ENCODE measurements at places on chromosomes 1 and 21.

DNA sequence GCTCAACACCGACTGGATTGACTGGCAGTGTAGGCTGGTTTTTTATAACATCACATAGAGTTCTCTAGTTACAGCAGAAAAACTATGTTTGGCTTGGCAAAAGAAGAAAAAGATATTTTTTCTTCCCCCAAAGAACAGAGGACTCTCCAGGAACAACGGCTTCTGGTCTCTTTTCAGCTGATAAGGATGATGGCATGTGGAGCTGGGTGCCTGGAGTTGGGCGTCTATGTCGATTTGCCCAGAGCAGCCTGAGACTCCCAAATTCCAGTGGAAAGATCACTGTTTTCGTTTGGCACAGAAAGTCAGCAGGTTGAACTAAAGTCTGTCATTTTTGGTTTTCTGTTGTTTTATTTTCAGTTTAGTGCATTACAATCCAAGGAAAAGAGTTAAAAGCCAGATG, 91.1 kb downstream of the SMYD2 start:
- no peak for DNase-seq

- peak; percentile 29 for DNase-seq
Observed at GRCh38 chr1:162230096-162230495, 146.6 kb downstream of the SPATA46 start.

GRCh38 chr1:36134505-36135329, 9.7 kb upstream of the COL8A2 start:
- DNase-seq, result peak; percentile 75

GRCh38 chr1:28885472-28885877, 28.9 kb upstream of the EPB41 start:
- no peak for DNase-seq

DNA sequence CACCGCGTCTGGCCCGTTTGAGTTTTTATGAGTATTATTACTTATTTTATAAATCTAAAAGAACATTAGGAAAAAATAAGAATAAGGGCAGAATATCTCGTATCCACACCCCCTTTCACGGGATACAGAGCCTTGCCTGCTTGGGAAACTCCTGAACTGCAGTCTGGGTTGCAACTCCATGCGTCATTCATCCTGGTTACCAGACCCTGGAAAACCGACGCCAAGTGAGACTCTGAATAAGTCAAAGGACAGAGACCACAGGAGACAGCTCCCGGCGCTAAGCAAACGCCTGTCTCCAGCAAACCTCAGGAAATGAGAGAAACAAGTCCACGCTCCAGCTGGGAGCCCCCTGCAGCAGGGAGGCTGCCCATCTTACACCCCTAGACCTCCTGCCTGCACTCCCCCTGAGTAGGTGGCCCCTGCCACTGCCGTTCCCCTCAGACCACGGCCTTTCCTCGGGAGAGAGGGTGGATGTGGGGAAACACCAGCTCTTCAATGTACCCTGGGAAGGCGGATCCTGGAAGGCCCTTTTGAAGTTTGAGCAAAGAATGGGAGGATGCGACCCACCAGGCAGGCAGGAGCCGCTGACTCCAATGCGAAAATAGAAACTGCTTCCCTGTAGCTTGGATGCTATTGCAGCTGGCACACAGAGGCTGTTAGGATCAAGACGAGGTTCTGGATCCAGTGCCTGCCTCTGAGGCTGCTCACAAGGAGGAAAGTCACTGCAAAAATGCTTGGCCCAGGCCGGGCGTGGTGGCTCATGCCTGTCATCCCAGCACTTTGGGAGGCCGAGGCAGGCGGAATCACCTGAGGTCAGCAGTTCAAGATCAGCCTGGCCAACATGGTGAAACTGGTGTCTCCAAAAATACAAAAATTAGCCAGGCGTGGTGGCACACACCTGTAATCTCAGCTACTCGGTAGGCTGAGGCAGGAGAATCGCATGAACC, 37.7 kb upstream of the GPR157 start:
- peak; percentile 92 for DNase-seq

DNA sequence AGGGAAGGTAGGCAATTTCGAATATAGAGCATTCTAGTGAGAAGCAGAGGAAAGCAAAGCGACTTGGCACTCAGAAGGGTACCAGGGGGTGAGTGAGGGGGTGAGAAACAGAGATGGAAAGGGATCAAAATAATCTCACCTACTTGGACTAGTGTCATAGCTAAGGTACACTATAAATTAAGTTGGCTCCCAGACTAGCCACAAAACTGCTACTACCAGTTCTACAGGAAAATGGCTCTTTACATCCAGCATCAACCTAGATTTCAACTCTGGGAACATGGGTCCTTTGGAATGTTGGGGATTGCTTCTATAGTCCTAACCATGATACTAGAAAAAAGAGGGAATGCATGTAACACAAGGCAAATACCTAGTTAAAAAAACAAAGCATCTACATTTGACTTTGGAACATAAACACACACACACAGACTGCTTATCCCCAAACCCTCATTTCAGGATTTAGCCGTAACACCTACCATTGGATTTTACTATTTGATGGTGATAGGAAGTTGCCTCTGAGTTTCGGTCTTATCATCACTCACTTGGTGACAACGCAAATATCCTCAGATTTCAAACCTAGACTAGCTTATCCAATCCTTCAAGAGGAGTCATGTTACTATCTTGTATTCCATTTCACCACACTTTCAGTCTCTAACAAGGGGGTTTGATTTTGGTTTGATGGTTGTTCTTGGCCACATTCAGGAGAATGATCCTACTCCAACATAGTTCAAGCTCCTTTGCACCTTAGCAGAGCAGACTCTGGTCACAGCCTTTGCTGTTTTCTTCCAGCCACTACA, 5.6 kb downstream of the ZBTB21 start:
- DNase-seq, result no peak

DNA sequence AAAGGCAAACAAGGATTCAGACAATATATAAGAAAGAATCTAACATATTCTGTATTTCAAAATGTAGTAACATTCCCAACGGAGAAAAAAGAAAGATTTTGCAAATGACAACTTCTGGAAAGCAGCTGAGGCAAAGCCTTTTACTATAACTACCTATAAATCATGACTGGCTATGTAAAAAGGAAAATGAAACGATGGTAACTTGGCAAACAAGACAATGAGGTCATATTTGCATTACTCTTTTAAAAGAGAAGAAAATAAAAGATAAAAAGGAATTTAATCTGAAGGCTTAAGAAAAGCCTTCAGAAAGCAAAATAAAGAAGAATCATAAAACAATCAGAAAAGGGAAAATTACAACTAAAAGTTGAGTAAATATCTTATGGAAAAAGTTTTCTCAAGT, 25.1 kb upstream of the ASPM start:
- DNase-seq, result no peak

DNA sequence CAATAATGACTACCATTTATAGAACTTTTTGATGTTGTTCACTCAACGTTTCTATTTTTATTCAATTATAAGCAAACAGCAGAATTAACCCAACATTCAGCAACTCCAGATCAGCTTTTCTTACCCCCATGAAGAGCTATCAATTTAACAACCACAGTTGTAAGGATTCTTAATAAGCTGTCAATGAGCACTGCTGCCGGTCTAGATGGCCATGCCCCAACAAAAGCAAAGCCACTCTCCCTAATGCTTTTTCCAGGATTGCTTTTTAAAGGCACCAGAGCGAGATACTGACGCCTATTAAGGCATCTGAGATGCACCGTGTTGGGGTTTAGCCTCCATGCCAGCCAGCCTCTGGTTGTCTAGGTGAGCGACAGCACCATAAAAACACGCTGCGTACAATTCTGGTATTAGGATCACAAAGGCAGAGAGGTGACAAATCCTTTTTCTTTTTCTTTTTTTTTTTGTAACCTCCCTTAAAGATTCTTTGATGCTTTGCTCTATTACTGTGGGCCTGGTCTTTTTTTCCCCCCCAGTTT, 39.5 kb downstream of the PTPRC start:
- no peak for DNase-seq

GRCh38 chr1:58592522-58593134, 15.6 kb upstream of the TACSTD2 start:
- peak; percentile 87 for DNase-seq

GRCh38 chr1:228337031-228337564, 69.5 kb downstream of the TRIM11 start:
- DNase-seq, result no peak

DNA sequence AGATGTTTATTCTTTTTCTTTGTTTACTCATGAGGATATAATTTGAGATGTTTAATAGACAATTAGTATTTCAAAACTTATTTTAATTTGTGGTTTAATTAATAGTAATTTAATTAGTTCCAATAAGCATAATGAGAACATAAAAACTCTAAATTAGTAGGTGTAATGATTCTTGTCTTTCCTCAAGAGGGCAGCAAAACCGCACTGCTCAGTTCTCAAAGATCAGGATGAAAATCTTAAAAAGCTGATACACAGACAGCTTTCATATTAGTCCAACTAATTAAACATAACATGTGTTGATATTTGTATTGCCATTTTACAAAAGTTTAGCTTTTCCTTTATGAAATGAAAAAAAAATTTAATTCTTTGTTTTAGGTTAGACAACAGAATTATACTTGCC, 106.7 kb upstream of the C21orf91 start:
- peak; percentile 30 for DNase-seq

GRCh38 chr1:232893481-232894313, 56.7 kb upstream of the NTPCR start:
- no peak for DNase-seq

DNA sequence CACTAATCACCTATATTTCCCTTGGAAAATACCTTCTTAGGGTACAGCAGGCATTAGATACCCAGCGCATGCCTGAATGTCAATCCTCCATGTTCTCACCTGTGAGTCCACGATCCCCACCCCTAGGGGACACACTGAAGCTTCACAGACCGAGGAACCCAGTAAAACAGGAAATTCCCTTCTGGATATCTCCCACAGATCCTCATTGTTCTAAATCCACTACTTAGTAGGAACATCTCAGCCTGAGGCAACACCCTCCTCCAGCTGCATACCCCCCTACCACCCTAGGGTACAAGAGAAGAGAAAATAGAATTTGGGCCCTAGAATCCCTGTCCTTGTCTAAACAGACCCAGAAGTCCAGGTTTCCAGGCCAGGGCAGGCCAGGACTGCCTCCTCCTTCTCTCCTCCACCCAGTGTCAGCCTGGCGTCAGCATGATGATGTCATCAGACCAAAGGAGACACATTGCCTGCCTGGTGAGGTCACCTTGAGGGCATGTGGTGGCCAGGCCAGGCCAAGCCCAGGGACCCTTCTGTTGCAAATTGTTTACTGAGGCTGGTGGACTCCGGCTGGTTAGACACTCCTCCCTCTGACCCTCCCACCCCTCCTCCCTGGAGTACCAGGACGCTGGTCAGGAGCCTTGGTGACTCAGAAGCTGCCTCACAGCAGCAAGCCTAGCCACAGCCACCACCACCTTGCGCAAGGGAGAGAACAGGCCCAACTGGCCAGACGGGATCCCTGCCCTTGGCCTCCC, 6.2 kb downstream of the NECTIN4 start:
- peak; percentile 97 for DNase-seq

DNA sequence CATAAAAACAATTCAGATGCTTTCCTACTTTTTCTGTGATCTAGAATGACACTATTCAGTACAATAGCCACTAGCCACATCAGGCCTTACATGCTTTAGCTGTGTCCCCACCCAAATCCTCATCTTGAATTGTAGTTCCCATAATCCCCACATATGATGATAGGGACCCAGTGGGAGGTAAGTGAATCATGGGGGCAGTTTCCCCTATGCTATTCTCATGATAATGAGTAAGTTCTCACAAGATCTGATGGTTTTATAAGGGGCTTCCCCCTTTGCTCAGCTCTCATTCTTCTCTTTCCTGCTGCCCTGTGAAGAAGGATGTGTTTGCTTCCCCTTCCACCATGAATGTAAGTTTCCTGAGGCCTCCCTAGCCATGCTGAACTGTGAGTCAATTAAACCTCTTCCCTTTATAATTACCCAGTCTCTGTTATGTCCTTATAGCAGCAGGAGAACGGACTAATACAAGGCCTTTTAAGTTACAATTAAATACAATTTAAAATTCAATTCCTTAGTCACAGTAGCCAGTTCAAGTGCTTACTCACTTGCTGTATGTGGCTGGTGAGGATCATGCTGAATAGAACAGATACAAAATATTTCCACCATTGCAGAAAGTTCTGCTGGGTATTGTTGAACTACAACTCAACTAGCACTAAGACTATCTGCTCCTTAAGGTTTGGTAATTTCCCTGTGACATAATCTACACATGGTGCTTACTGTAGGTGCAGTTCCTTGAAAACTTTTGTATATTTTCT, 106.7 kb downstream of the SCMH1 start:
- no peak for DNase-seq

DNA sequence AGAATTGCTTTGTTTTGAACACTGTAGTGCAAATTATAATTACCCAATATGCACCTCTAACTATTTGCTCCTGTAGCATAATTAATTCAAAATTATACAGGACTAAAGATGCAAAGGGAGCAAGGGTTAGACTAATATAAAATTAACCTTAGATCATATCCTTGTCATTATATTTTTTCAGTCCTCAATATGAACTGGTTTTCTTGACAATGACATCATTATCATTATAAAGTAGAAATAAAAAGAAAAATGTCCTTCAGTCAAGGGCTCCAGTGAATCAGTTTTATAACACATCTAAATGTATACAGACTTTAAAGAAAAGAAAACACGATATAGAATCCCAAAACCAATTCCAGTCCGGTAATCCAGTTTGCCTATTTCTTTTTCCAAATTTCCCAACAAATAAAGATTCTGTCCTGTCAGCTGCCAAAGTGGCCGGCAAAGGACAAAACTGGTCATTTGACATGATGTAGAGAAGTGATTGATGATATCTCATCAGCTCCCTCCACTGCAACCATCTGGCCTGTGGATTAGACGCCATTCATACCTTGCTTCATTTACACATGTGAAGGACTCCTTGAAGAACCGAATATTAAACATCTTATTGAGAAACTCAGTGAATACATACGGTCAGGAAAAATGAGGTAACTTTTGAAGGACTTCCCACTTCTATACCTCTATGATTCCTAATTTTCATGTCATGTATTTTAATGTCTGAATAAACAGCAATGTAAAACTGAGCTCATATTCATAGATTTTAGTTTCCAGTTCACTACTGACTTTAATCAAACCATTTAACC, 15.5 kb downstream of the DPYD start:
- DNase-seq, result no peak

GRCh38 chr1:167668108-167668507, 38.1 kb downstream of the RCSD1 start:
- no peak for DNase-seq

DNA sequence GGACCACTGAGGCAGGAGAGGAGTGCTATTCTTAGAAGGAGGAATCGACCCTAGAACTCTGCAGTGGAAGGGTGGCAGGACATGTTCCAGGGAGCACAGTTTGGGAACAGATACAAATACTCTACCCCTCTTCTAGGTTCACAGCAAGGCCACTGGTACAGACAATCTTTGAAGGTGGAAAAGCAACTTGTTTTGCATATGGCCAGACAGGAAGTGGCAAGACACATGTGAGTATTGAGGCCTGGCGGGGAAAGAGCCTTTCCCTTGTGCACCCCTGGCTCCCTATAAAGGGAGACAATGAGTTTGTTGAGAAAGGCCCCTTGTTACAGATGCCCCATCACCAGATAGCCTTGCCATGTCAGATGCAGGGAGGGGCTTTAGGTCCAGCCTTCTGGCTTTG, 17.8 kb downstream of the KIF2C start:
- DNase-seq, result no peak
